Camera-type eye (tissue), 1 donor: ENCODE measurements at places on chromosomes 3 and 15. TPM values are rescaled to one million over a fixed set of nuclear protein-coding genes. Genes with fewer than 3 reads are reported as not detected.

Gene NMNAT3
- total RNA-seq = 21.2 TPM

Gene IQCF5
- total RNA-seq = not detected

Gene TRAIP
- 3.8 TPM for total RNA-seq

Gene DIPK2A
- 78.3 TPM for total RNA-seq

Gene AHSG
- not detected for total RNA-seq

Gene ZNF35
- 24.7 TPM for total RNA-seq

Gene IL17RD
- total RNA-seq = 32.2 TPM

Gene ADAMTSL3
- 44.9 TPM for total RNA-seq

Gene WDR93
- total RNA-seq = 0.66 TPM

Gene LMAN1L
- total RNA-seq = 3.0 TPM
